NCI-H526 treated with DMSO at 0.1 percent for 48 hours (cell line): ENCODE measurements at places on chromosomes 5 and 9.

DNA sequence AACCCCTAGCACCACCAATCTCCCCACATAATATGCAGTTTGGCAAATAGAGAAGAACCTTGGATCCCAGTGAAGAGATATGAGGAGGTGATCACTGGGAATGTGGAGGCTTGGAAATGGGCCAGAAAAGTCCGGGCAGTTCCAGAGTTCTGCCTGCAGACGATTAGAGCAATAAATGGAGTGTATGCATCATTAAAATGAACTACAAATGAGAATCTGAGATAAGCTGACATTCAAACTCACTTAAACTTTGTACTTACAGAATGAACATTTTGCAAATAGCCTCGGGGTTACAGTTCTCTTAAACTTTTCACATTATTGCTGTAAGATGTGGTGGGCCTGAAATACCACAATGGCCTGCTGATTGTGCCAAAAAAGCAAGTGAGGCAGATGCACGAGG is 23.0 kb upstream of the LHFPL2 start:
- no peak for DNase-seq

GRCh38 chr9:137521405-137521985 is 28.7 kb downstream of the PNPLA7 start:
- no peak for DNase-seq

DNA sequence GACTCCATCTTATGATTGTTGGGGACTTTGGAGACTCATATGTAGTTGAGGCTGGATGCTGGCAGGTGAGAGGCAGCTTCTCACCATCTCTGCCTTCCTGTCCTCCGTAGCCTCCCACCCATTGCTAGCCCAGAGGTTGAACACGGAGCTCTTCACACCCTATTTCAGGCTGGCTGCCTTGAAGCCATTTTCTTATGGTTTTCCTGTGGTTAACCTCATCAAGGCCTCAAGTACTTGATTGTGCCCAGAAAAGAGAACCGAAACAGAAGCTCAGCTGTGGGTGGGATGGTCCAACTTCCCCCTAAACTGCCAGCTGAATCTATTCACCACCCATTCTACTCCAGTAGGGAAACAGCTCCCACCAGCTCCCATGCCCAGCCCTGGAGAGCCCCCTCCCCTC is 102.9 kb downstream of the LIFR start:
- DNase-seq, result no peak

DNA sequence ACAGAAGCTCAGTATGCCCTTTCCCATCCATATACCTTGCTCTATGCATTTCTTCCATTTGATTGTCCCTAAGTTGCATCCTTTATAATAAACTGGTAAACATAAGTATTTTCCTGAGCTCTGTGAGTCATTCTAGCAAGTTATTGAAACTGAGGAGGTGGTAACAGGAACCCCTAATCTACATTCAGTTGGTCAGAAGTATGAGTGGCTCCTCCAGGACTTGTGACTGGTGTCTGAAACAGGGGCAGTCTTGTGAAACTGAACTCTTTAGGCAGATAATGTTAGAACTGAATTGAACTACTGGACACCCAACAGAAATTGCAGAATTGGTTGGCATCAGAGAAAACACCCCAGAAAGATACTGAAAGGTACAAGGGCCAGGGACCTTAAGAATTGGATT is 133.1 kb upstream of the POU5F2 start:
- DNase-seq, result no peak

- peak; percentile 93 for DNase-seq
Observed at GRCh38 chr5:147782110-147783028, at the start of gene JAKMIP2. Gene JAKMIP2, minus strand, starts transcription at chr5:147782728. Its CDS starts 110,922 bp downstream, at chr5:147671806.

DNA sequence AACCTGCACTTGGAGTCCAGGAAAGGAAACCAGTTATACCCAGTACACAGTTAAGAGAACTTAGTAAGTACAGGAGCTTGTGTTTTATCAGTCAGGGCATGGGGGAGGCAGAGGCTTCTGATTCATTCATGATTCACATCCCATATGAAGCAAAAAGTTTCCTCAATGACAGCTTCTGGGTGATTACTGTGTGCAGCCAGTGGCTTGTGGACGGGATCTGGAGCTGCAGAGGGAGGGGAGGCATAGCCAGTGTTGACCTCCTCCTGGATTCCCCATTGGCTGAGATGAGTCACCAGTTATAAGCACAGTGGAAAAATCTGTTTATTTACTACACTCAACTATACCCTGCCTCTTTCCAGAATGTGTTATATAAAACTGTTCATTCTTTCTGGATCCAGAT is 17.7 kb downstream of the IL31RA start:
- no peak for DNase-seq

GRCh38 chr5:83554686-83555085 is 83.1 kb downstream of the VCAN start:
- no peak for DNase-seq

DNA sequence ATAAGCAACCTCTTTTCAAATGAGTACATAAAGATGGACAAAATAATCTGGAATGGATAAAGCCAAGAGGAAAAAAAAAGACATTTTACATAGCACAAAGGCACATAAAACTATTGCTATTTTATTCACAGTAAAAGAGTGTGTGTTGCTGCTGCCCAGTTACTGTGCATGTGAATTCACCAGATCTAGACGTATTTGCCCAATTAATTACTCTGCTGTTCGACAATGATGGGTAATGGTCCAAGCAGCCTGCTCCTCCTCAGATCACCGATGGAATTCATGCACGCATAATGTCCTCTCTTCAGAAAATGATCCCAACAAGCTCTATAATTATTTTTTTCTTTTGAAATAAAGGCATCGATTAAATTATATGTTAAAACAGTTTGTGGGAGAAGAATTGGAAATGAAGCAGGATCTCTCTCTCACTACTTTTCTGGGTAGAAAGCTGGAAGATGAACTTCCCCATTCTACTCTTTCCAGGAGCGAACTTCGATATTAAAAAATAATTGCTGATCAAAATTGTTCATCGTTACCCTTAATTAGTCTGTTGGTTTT is 357.4 kb upstream of the CCNH start:
- no peak for DNase-seq

- DNase-seq, result no peak
Observed at GRCh38 chr9:107460153-107461023, 29.2 kb downstream of the KLF4 start.

DNA sequence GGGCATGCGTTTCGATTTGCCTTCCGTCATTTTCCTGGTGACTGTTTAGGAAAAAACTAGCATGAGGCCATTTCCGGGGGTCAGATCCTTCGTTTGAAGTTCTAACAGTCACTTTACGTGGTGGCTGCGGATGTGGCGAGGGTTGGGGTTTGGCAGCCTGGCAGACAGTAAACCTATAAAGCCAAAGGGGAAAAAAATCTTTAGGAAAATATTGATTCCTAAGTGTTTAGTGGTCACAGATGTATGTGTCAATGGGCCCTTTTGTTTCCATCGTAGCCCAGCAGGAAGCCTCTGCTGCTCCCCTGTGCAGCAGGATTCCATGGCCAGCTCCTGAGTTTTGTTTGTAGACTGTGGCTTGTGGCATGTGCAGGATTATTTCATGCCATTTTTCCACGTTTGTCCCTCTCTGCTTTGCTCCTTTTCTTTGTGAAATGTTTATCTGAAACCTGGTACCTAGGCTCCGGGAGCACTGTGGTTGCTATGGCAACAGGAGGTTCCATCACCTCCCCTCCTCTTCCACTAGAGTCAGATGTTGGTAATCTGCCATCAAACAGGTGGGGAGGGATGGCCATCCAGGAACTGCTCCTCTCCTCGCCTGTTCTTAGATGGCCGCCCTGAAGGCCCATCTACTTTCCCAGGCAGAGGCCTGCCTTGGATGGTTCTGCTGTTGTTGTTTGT is 202.3 kb downstream of the AOPEP start:
- DNase-seq, result no peak

GRCh38 chr5:173625261-173625660 is 8.8 kb upstream of the BOD1 start:
- no peak for DNase-seq

DNA sequence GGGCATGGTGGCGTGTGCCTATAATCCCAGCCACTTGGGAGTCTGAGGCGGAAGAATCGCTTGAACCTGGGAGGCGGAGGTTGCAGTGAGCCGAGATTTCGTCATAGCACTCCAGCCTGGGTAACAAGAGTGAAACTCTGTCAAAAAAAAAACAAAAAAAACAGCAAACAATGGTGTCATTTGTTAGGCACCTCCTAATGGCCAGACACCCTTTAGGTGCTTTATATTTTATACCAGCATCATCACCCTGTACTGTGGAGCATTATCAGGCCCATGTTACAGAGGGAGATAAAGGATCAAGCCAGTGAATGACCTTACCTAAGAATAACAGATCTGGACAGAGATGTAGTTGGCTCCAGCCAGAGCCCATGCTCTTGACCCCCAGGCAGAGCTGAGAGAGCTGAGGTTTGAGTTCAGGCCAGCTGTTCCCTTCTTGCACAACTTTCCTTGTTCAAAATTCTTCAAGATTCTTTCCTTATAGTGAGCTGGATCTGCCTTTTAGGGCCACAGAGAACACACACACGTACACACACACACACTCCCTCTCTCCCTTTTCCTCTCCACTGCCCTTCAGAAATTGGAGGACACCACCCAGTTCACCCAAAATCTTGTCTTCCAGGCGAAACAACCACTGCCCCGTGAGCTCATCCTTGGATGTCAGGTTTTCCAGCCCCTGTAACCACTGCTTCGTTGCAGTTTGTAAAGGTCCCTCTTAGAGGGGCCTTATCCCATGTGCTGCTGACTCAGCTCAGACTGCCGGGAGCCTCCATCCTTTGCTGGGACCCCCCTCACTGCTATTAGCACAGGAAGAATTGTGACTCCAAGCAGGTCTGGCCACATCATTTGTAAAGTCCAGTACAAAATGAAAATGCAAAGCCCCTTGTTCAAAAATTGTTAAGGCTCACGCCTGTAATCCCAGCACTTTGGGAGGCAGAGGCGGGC is 10.4 kb upstream of the PTGES start:
- no peak for DNase-seq

DNA sequence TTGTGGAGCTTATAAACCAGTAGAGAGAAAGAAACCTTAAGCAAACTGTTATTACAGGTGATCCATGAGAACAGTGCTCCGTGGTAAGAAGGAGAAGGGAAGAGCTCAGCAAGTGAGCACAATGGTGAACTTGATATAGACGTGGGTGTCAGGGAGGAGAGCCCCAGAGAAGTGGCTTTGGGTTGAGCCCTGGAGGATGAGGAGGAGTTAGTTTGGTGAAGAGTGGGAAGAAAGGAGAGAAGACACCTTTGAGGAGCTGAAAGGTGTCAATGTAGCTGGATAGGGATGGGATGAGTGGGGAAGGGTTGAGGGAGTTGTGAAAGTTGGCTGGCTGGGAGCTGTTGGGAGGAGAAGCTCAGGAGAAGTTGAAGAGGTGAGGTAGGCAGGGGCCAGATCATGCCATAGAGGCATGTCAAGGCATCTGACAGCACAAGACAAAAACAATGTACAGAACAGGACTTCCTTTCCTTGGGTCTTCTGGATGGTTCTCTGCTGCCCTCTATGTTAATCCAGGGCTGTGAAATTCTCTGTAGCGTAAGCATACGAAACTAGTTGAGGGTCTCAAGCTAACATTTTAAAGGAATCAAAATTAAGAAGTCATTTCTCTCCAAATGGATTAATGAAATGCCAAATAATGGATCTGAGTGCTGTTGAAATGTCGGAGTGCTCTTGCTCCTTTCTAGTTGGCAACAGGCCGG is 501.9 kb downstream of the KDM4C start:
- no peak for DNase-seq

DNA sequence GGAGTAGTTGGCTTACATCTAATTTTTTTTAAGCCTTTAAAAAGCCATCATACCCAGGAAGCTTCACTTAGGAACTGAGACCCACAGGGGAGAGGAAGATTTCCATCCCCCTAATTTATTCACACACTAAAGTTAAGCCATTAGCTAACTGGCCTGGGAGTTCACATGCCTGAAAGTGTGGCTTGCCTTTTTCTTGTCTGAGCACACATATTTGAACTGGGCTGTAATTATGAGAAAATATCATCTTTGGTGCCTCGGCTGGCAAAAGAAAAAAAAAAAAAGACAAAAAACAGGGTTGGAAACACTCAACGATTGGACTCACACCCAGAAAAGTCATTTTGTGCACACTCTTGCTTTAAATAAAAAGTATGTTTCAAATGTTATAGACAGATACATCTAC is 847.3 kb downstream of the MAT2B start:
- DNase-seq, result no peak

- no peak for DNase-seq
Observed at GRCh38 chr9:7147121-7148090, 389.6 kb downstream of the KDM4C start.

DNA sequence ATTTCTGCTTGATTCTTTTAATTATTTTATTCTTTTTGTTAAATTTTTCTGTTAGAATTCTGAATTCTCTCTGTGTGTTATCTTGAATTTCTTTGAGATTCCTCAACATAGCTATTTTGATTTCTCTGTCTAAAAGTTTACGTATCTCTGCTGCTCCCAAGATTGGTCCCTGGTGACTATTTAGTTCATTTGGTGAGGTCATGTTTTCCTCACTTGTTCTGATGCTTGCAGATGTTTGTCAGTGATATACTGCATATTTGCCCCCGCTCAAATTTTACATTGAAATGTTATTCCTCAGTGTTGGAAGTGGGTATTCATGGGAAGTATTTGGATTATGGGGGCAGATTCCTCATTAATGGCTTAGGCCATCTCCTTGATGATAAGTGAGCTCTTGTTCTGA is 105.3 kb downstream of the PRDM9 start:
- no peak for DNase-seq

- no peak for DNase-seq
Observed at GRCh38 chr5:112445626-112446350, 26.7 kb upstream of the EPB41L4A start.

- DNase-seq, result no peak
Observed at GRCh38 chr9:35689542-35690293, at the start of gene TPM2. Gene TPM2, minus strand, starts transcription at chr9:35689925. Its CDS starts 108 bp downstream, at chr9:35689817.

DNA sequence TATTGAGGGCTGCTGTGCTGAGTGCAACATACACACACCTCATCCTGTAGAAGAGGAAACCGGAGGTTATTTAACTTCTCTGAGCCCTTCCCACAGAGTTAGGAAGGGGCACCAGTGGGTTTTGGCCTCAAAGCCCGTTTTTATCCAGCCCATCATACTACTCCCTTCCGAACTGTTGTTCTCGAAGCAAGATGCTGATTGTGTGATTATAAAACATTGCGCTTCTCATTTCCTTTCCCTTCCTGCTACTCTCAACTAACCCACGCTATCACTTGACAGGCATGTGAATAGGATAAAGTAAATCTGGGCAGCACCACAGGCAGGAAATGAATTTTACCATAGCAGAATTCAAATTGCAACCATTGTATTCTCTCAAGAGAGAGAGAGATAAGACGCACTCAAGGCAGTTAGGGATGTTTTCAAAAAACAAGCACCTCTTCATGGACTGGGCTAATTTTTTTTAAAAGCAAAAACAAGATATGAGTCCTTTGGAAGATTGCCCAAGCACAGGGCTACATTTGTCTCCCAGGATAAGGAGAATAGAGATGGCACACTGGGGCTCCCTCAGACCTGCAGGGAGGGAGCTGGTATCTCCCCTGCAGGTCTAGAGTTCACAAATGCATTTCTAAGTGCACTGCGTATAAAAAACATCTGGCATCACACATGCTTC is 52.6 kb downstream of the GNA14 start:
- DNase-seq, result no peak

DNA sequence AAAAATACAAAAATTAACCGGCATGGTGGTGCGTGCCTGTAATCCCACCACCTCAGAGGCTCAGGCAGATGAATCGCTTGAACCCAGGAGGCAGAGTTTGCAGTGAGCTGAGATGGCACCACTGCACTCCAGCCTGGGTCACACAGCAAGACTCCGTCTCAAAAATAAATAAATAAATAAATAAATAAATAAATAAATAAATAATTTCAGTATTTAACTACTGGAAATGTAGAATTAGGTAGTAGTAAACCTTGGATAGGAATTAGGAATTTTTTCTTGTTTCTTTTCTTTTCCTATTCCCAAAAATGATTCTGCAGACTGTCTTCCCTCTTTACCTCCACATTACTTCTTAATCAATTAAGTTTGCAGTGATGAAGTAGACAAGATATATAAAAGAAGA is 103.2 kb downstream of the PLK2 start:
- no peak for DNase-seq
